ENCODE measurements at places on chromosomes 3 and 15. TPM values are rescaled to one million over a fixed set of nuclear protein-coding genes. Genes with fewer than 3 reads are reported as not detected.

Gene LMAN1L
- polyA plus RNA-seq, result not detected

Gene SAMD7
- polyA plus RNA-seq, result not detected

Gene GMPPB
- polyA plus RNA-seq, result 15.7 TPM

Gene PRKCD
- polyA plus RNA-seq, result 13.6 TPM

Gene PTPN23
- 2.9 TPM for polyA plus RNA-seq

Gene SKIL
- 18.3 TPM for polyA plus RNA-seq

Gene ARHGEF26
- 0.98 TPM for polyA plus RNA-seq

Gene P2RY14
- not detected for polyA plus RNA-seq

Gene GOLGA6L26
- polyA plus RNA-seq, result not detected

Gene FAH
- 59.8 TPM for polyA plus RNA-seq

Gene SIDT1
- polyA plus RNA-seq, result not detected

Gene CASR
- not detected for polyA plus RNA-seq

Gene CERS3
- polyA plus RNA-seq, result not detected

Gene MLF1
- polyA plus RNA-seq, result 10.1 TPM

Gene NKTR
- polyA plus RNA-seq, result 40.2 TPM

Gene SLC30A4
- 3.9 TPM for polyA plus RNA-seq

Gene NRG4
- not detected for polyA plus RNA-seq

Gene LOXL1
- 114 TPM for polyA plus RNA-seq

Gene RIOX2
- 23.1 TPM for polyA plus RNA-seq

Gene MAN2A2
- 20.6 TPM for polyA plus RNA-seq

Gene WNT7A
- not detected for polyA plus RNA-seq

Gene CYP1A1
- 0.04 TPM for polyA plus RNA-seq

Gene ITGB5
- polyA plus RNA-seq, result 207 TPM

Gene SCG3
- not detected for polyA plus RNA-seq

Gene SOX14
- polyA plus RNA-seq, result not detected

Gene IMPG2
- 0.19 TPM for polyA plus RNA-seq

Gene MUC4
- not detected for polyA plus RNA-seq

Gene ALG1L2
- 0.29 TPM for polyA plus RNA-seq

Gene TMEM266
- 0.05 TPM for polyA plus RNA-seq

Gene FRMD5
- 5.2 TPM for polyA plus RNA-seq

Gene ST8SIA2
- polyA plus RNA-seq, result 0.33 TPM

Gene NTRK3
- polyA plus RNA-seq, result 0.14 TPM

Gene TGM5
- polyA plus RNA-seq, result not detected

Gene GPR156
- polyA plus RNA-seq, result 0.22 TPM
